ENCODE measurements at places on chromosomes 3 and 15. TPM values are rescaled to one million over a fixed set of nuclear protein-coding genes. Genes with fewer than 3 reads are reported as not detected.
A peak's percentile ranks its signal among the peaks of the same experiment; 100 is the strongest.

DNA sequence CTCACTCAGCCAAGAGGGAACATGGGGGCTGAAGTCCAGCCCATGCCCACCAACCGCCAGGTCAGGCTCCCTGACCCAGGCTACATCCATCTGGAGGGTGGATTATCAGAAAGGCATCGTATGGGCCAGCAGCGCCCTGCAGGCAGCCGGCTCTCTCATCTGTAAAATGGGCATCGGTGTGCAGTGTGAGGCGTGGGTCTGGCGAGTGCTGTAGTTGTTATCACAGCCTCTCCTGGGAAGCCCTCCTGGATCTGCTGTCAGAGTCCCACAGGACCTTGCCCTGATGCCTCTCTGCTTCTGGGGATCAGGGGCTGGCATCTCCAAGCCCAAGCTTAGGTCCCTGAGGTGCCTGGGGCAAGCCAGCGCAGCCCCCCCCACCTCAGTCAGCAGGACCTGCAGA, 27.4 kb downstream of the CFAP100 start:
- DNase-seq, result no peak
- H3K27me3 ChIP-seq, result no peaks in the 10 kb centered on the region
- no peaks in the 10 kb centered on the region for H3K4me1 ChIP-seq
- no peak overlapping the region for H3K27ac ChIP-seq

DNA sequence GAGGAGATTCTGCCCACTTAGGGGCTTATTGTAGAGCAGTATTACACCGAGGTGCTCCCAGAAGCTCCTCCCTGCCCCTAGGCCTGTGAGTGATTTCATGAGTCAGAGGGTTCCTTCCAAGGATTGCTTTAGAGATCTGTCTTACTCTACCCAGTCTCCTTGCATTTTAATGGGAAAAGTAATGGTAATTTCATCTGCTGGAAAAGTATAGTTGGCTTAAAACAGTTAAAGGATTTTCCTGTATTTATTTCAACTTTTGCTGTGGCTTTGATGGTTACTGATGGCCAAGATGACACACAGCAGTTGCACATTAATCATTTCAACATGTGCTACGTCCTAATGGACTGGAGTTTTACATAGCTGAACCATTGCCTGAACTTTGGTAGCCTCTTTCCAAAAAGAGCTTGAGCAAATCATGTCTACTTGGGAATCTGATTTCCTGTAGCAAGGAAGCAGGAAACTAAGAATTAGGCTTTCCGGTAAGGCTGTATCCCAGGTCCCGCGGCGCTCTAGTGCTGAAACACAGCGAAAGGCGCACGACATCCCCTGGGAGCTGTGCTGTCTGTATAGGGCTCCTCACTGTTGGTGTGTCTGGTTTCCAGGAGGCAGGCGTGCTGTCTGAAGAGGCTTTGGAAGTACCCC, 9.2 kb upstream of the PGPEP1L start:
- H3K36me3 ChIP-seq, result no peaks in the 10 kb centered on the region
- H3K4me3 ChIP-seq, result no peak overlapping the region
- peaks cover 6% of the 10 kb centered on the region for H3K27me3 ChIP-seq
- no peaks in the 10 kb centered on the region for H3K4me1 ChIP-seq
- no peak overlapping the region for H3K27ac ChIP-seq

DNA sequence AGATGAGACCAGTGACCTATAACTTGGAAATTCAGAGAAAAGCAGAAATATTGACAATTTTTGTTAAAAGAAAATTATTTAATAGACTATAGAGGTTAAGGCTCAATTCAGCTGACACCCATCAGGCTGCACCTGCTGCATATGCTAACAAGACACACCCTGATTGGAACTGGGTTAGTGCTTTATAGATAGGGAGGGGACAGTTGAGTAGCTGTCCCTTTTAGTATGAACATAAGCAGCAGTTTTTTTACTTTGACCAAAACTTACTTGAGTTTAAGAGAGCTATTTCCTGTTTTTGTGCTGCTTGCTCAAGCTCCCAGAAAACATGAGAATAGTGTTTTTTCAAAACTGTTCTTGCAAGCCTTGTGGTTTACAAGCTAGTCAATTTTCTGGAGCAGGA, 292.6 kb downstream of the LRRC3B start:
- no peaks in the 10 kb centered on the region for H3K36me3 ChIP-seq
- H3K4me3 ChIP-seq, result no peak overlapping the region
- no peaks in the 10 kb centered on the region for H3K4me1 ChIP-seq
- no peak overlapping the region for H3K27ac ChIP-seq
- DNase-seq, result no peak

GRCh38 chr3:41138146-41138545, 61.2 kb upstream of the CTNNB1 start:
- no peak overlapping the region for H3K4me3 ChIP-seq
- no peaks in the 10 kb centered on the region for H3K36me3 ChIP-seq
- DNase-seq, result no peak
- H3K27me3 ChIP-seq, result no peaks in the 10 kb centered on the region
- H3K4me1 ChIP-seq, result no peaks in the 10 kb centered on the region

DNA sequence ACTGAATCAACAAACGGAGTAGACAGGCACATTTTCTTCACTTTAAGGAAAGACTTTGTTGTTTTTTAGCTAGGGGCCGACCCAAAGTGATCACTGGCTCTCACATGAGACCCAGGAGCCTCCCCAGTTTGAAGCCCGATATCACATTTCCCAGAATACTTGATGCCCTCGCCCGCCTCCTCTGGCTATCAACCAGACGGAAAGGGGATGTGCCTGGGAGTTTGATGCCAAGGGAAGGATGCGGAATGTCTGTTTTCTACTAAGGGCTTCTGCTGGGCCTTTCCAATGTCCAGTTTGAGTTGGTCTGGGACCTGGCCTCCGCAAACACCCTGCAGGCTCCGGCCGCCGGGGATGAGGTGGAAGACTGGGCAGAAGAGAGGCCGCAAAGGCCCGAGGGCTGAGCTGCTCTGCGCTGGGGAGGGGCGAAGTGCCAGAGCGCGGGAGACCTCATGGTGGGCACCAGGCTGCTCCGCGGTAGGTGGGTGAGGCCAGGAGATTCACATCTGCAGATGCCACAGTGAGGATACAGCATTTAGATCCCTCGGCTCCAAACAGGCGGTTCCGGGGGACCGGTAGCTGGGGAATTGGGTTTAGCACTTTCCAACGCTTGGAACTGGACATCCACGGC, 491 bp upstream of the ZNF774 start:
- peak overlapping the region; percentile 53 for H3K4me3 ChIP-seq
- H3K36me3 ChIP-seq, result no peaks in the 10 kb centered on the region
- DNase-seq, result no peak
- no peaks in the 10 kb centered on the region for H3K27me3 ChIP-seq
- no peak overlapping the region for H3K27ac ChIP-seq

DNA sequence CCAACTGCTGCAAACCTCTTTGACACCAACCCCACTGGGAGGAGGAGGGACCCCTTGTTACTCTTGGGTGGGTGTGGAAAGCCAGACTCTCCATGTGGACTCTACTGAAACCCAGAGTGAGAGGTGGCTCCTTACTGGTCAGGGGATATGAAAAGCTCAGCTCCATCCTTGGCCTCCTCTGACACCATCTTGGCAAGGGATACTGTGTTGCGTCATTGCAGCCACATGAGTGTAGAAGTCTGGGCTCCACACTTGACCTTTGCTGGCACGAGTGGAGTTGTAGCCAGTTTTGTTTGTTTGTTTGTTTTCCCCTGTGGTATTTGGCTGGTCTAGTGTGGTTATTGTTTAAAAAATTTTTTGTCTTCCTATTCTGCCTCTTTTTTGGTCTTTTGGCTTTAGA, 289.1 kb downstream of the GAP43 start:
- no peaks in the 10 kb centered on the region for H3K36me3 ChIP-seq
- no peak overlapping the region for H3K4me3 ChIP-seq
- H3K27me3 ChIP-seq, result no peaks in the 10 kb centered on the region
- no peaks in the 10 kb centered on the region for H3K4me1 ChIP-seq
- no peak overlapping the region for H3K27ac ChIP-seq

DNA sequence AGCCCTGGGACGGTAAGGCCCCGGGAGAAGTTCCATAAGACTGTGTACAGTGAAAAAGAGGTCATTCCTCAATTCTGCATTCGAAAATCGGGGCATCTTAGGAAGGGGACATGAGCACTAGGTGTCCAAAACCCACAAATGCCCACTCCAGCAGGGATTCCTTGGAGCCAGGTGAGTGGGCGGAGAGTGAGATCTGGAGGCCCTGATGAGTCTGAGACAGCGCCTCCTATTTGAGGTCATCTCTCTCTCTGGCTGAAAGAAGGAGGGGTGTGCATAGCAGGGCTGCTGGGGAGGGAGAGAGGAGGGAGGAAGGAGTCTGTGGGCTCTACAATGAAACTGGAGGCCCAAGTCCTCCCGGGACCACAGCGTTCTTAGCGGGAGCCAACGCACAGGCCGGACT, 38.1 kb upstream of the LACTB start:
- no peak for DNase-seq
- no peak overlapping the region for H3K27ac ChIP-seq
- no peak overlapping the region for H3K4me3 ChIP-seq
- H3K36me3 ChIP-seq, result no peaks in the 10 kb centered on the region
- no peaks in the 10 kb centered on the region for H3K4me1 ChIP-seq

DNA sequence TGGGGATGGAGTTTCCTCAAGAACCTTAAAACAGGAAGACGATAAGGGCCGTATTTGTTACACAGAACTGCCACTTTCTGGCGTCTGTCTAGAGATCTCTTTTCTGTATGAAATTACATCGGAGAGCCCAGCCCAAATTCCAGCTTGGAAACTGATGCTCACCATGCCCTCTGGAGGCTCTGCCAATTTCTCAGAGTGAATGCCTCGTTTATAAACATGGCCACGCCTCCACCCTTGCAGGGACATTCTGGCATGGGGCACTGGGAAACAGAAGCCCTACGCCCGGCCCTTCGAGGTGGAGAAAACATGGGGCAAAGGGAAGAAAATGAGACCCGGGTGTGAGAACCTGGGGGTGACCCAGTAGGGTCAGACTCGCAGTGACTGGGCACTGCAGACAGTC, 53.4 kb upstream of the SEC13 start:
- no peak overlapping the region for H3K27ac ChIP-seq
- H3K4me3 ChIP-seq, result no peak overlapping the region
- H3K4me1 ChIP-seq, result peaks cover 8% of the 10 kb centered on the region
- DNase-seq, result no peak
- no peaks in the 10 kb centered on the region for H3K27me3 ChIP-seq

DNA sequence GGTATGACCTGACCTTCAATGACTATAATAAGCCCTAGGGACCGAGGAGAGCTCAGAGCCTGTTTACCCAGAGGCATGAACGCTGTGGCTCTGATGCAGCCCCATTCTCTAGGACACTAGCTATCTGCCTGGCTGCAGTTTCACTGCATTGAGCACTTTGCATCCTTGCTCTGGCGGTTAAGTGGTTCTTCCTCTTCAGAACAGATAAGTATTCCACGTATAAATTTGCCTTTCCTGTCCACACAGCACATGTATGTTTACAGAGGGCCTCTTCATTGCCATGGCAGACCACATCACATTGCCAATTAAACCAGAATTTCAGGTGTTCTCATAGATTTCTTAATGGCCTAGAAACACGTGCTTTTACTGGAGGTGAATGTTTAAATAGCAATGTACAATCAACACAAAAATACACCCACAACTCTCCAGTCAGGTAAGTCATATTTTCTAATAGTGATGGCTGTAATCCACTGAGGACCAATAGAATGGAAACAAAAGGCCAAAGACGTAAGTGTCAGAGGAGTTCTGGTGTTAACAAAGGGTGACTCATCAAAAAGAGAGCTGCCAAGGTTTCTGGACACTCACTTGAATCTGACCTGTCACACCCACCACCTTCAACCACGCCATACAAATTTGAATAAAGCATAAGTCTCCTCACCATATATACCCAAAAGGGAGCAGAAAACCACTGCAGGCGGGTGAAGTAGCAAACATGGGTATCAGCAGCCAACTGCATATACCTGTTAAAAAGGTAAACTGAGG, 553.4 kb downstream of the OCA2 start:
- no peaks in the 10 kb centered on the region for H3K4me1 ChIP-seq
- H3K36me3 ChIP-seq, result no peaks in the 10 kb centered on the region
- no peak for DNase-seq
- H3K27ac ChIP-seq, result no peak overlapping the region
- H3K4me3 ChIP-seq, result no peak overlapping the region
- no peaks in the 10 kb centered on the region for H3K27me3 ChIP-seq

GRCh38 chr3:24145981-24146822, 201.1 kb downstream of the NR1D2 start:
- no peak overlapping the region for H3K4me3 ChIP-seq
- H3K27me3 ChIP-seq, result no peaks in the 10 kb centered on the region
- no peaks in the 10 kb centered on the region for H3K4me1 ChIP-seq

DNA sequence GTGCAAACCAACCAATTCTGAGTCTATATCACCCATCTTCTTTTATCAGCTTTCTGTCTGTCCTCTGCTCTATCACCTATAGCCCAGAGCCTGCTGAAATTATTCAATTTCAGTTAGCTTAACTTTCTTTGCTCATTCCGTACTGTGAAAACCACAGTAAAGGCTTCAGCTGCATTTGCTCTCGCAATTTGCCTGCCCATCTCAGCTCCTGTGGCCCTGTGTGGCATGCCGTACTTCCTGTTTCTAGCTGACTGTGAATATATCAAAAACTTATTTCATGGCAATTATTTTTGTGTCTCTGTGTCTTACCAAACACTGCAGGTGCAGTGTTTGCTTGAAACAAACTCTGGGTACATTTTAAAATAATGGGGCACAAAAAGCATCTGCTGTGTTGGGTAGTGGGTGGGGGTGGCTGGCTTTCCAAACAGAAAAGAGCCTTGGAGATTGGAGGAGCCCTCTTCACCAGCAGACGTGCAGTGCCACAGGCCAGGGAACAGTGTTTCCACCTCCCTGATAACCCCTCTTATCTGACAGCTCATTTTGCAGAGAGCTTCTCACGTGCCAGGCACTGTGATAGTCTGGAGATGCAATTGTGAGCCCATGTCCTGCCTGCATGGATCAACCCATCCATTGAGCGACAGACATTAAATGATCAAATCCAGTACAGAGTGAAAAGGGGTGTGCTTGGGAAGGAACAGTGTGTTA, 45.2 kb downstream of the GASK1A start:
- no peaks in the 10 kb centered on the region for H3K4me1 ChIP-seq
- no peak for DNase-seq
- no peak overlapping the region for H3K27ac ChIP-seq
- no peak overlapping the region for H3K4me3 ChIP-seq
- H3K27me3 ChIP-seq, result peaks cover 3% of the 10 kb centered on the region

GRCh38 chr15:22951381-22952280, 28.5 kb downstream of the CYFIP1 start:
- no peaks in the 10 kb centered on the region for H3K4me1 ChIP-seq
- H3K27me3 ChIP-seq, result no peaks in the 10 kb centered on the region
- H3K4me3 ChIP-seq, result no peak overlapping the region
- H3K27ac ChIP-seq, result no peak overlapping the region
- no peak for DNase-seq
- H3K36me3 ChIP-seq, result no peaks in the 10 kb centered on the region

Gene TM4SF4
- total RNA-seq, result not detected

Gene SLC22A14
- total RNA-seq, result not detected

Gene GOLGA6L4
- total RNA-seq, result 3.9 TPM

Measured in B cell (primary cell).